Kasumi-1 (cell line): ENCODE measurements at places on chromosomes 1 and 21.

DNA sequence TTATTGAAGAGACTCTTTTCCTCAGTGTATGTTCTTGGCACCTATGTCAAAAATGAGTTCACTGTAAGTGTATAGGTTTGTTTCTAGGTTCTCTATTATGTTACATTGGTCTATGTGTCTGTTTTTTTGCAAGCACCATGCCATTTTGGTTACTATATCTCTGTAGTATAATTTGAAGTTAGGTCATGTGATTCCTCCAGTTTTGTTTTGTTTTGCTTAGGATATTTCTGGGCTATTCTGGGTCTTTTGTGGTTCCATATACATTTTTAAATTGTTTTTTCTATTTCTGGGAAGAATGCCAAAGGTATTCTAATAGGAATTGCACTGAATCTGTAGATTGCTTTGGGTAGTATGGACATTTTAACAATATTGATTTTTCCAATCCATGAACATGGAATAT lies 13.2 kb downstream of the TMED5 start:
- DNase-seq: no peak

DNA sequence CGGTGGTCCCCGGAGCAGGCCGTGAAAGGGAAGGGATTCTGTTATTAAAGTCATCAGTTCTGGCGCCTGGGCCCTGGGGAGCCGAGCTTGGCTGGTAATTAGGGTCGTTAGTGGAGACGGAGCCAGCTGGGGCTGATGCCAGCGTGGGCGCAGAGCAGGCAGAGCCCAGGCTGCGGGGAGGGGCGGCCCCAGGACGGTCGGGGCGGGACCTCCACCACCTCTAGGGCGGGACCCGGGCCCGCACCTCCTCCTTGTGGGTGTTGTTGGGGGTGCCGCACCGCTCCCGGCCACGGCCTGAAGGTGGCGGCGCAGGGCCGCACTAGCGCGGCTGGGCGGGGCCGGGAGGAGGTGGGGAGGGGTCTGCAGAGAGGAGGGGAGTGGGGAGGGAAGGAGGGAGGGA lies 470.6 kb downstream of the PTPRU start:
- no peak for DNase-seq

DNA sequence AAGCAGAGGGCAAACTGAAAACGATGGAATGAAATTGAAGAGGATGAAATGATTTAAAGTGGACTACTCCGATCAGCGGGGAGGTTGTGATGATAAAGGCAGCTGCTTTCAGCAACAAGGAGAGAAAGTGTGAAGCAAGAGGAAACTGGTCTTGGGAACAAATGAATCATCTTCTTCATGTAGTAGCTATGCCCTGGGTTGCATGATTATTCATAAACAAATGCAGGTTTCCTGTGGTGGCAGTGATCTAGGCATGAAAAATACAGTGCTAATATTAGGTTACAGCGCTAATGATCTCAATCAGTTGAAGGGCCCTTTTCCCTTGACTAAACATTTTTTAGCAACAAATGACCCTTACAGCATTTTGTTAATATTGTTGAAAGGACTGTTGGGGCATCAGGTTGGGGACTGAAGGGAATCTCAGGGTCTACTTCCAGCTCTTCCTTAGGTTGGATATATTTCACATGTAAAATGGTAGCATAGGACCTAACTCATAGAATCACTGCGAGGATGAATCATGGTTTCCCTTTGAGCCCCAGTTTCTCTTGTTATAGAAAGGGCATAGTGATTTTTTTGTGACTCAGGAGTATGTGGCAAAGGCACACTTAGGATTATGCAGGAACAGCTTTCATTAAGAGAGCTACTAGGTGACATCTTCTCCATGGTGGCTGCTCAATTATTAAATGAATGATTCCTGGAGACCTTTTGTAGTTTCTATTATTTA lies 1.9 kb upstream of the ZFYVE9 start:
- peak; percentile 64 for DNase-seq

- no peak for DNase-seq
Measured at GRCh38 chr1:225909477-225909876, 14.6 kb downstream of the PYCR2 start.

- no peak for DNase-seq
Measured at GRCh38 chr1:233613252-233614172, at the start of gene KCNK1. Gene KCNK1 (plus strand): TSS chr1:233614106. CDS start chr1:233614172, 66 bp downstream.

DNA sequence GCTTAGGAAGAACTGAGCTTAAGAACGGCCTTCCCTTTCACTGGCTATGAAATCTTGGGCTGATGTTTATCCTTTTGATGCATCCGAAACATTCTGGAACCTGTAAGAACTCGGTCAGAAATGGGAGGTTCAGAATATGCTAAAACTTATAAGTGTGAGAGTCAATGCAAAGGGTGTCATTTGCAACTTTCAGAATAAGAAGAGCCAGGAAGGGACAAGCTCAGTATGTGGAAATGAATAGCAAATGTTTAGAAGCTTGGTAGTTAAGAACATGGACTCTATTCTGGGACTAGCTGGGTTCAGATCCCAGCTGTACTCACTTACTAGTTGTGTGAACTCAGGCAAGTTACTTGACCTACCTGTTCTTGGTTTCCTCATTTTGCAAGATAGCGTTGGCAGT lies 234.1 kb downstream of the OMA1 start:
- DNase-seq: no peak

GRCh38 chr1:109884242-109884891 lies 26.3 kb upstream of the CSF1 start:
- DNase-seq: no peak

DNA sequence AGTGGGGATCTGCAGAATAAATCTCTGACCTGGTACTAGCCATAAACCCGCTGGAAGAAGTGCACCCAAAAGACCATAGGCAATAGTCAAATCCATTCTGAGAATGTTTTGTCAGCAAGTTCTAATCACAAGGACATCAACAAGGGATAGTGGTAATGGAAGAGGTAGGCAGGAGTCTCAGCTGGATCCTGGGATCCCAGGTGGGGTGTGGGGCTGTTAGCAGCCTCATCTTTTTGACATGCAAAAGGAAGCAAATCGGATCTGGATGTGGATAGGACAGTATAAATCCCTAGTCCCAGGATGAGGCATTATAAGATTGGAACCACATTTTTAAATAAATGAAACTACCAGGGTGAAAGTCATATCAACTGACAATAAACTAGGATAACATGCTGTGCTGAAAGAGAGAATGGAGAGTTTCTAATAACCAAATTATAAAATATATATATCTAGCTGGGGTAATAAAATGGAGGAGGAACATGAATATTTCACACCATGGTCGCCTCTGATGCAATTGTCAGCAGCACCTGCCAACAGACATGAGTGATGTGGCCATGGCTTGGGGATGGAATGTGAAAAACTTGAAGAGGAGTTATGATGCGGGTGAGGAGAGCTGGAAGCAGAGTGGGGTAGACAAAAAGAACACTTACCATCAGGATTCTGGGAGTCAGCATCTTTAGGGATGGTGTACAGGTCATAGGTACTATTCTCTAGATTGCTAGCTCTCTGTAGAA lies 23.7 kb upstream of the PEX19 start:
- no peak for DNase-seq

DNA sequence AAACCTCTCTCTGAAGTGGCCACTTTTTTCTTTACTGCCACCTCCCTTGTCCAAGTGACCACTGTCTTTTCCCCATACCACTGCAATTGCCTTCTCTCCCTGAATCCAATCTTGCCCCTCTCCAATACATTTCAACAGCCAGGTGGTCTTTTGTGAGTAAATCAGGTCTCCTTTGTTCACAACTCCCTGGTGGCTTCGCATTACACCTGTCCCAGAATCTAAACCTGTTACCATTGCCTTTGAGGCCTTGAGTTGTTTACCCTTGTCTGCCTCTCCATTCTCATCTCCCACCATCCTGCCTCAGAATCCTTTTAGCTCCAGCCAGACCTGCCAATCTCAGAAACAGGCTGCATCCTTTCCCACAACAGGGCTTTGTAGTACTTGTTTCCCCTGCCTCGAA lies 21.8 kb upstream of the DYNLT5 start:
- no peak for DNase-seq

DNA sequence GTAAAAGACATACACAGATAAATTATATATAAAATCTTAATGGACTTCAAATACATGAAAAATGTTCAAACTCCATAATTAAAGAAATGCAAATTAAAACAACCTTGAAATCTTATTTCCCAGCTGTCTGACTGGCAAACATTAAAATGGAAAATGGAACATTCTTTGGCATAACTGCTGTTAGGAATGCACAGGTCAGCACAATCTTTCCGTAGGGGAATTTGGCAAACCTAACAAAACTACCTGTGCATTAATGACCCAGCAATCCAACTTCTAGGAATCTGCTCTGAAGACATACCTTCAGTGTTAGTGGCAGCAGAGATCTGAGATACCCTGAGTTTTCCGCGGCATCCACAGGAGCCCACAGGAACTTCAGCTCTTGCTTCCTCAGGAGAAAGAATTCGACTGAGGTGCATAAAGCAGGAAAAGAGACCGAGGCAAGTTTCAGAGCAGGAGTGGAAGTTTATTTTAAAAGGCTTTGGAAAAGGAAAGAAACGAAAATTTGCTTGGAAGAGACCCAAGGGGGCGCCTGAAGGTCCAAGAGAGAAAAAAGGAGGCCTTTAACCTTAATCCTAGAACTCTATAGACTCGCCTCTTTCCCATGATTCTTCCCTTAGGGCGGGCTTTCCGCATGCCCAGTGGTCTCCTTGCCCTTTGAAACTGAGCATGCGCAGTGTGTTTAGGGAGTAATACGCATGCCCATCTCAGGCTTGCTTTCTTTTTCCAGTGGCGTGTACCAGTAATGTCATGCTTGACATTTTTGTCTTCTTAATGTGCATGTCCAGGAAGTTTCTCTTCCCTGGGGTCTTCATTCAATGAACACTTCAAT lies 24.8 kb downstream of the LYPD8 start:
- DNase-seq: no peak

- peak; percentile 55 for DNase-seq
Measured at GRCh38 chr1:175511496-175511895, 231.9 kb downstream of the TNR start.

DNA sequence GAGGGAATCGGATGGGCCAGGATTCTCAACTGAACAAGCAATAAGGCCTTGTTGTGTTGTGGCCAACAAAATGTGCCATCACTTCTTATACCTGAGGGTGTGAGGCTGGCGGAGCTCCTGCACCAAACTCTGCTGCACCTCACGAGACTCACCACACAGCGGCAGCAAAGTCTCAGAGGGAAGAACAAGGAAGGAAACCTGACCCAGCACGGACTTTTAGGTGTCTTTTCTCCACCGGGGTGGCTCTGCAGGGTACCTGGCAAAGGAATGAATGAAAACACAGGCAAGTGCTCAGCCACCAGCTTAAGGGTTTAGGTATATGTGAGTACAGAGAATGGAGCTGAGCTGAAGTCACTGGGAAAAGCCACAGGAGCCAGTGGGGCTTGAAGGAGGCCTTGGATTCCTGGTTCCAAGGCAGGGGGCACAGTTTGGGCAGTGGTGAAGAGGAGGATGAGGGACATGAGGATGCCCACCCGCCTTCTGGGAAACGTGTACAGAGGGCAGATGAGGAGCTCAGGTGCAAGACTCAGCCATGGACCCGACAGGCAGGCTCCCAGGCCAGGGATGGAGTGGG lies 31.1 kb upstream of the HSD3B1 start:
- DNase-seq: peak; percentile 67

DNA sequence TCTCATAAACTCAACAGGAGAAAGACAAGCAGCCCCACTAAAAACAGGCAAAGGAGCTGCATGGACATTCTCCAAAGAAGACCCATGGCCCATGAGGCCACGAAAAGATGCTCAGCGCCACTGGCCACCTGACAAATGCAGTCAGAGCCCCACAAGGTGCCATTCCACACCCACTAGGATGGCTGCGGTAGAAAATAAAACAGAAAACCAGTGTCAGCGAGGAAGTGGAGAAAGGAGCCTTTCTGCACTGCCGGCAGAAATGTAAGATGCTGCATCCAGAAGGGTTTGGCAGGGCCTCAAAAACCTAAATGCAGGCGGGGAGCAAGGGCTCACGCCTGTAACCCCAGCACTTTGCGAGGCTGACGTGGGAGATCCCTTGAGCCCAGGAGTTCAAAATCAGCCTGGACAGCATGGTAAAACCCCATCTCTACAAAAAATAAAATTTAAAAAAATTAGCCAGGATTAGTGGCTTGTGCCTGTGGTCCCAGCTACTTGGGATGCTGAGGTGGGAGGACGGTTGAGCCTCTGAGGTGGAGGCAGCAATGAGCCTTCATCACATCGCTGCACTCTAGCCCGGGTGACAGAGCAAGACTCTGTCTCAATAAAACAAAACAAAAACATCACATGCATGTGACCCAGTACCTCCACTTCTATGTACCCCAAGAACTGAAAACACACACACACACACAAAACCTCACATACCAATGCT lies 4.2 kb downstream of the WNT9A start:
- no peak for DNase-seq

- DNase-seq: no peak
Measured at GRCh38 chr1:91273875-91274274, 130.8 kb downstream of the HFM1 start.

- no peak for DNase-seq
Measured at GRCh38 chr21:43721206-43721605, 2.3 kb downstream of the PDXK start.
